Gastroesophageal sphincter (tissue), 4 donors: ENCODE measurements at places on chromosomes 5 and 9. TPM values are rescaled to one million over a fixed set of nuclear protein-coding genes. Genes with fewer than 3 reads are reported as not detected.

DNA sequence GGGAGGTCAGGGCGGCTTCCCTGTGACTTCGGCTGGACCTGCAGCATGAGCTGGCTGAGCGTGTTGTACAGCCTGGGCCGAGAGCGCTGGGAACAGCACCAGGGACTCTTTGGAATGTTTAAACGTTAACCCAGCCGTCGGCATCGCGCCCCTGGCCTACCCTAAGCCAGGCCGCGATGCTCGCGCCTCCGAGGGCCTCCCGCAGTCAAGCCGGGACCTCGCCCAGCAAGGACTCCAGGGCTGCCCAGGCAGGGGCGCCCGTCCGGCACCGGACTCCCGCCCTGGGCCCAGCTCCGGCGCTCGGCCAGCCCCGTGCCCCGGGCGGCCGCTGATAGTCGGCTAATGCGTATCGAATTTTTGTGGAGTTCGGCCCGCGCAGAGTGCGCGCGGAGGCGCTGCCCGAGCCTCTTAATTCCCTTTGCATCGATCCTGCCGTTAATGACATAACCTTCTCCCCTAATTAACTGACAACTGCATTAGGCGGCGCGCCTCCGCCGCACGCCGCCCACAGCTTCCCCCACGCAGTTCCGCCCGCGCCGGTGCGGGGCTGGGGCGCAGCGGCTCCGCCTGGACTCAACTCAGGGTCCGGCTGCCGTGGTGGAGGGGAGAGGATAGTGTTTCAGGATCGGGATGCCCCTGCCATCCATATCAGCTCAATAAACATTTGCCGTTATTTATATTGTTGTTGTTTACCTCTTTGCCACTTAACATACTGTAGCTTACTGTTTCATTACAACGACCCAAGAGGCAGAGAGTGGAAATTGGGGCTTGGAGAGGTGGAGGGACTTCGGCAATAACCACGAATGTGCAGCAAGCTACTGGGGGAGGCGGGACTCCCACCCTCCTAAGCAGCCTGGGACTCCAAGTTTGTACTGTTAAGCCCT lies 28.8 kb upstream of the CDC23 start:
- peak; percentile 70 for ATAC-seq

DNA sequence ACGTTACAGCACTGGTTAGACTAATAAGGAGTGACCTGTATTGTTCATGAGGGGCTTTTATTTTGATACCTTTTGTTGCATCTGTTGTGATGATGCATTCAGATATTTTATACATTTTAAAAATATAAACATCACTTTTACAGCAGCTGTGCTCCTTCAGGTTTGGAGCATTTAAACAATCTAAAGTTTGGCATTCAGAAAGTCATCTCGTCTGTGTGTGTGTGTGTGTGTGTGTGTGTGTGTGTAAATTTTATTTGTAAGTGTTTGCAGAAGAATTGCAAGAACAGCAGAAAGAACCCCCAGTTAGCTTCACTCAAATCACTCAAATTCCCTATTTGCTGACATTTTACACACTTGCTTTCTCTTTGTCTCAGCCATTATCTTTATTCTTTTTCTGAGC lies 87.4 kb downstream of the ERCC6L2 start:
- no peak for ATAC-seq

- no peak for ATAC-seq
These were observed 148.5 kb downstream of the ISOC1 start for GRCh38 chr5:129243039-129243438.

- peak; percentile 81 for ATAC-seq
These were observed 13.7 kb downstream of the TRIO start for GRCh38 chr5:14156650-14157492.

DNA sequence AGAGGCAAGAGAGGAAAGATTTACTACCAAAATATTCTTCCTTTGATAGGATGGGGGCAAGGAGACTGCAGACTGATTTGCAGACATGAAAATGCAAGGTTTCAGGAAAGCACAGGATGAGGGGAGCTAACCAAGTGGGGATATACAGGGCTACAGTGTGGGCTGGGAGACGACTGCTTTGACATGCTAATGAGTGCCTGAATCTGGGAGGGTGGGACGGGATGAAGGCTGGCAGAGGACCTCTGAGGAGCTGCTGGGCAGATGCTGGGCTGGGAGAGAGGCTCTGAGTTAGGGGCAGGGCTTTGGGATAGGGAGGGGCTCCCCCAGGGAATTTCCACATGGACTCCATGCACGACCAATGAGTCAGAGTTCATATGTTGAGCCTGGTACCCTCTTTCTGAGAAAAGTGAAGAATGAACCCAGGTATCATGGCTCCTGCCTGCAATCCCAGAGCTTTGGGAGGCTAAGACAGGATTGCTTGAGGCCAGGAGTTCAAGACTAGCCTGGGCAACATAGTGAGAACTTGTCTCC lies 4.9 kb upstream of the CPLX2 start:
- ATAC-seq: no peak

SLIT3 gene
- 32.1 TPM for total RNA-seq

CER1 gene
- total RNA-seq: not detected

GPR21 gene
- total RNA-seq: 3.2 TPM

THG1L gene
- total RNA-seq: 16.0 TPM

NR4A3 gene
- 3.0 TPM for total RNA-seq

PCDHGA7 gene
- 14.3 TPM for total RNA-seq

PCDHB11 gene
- 5.4 TPM for total RNA-seq
